ENCODE measurements at places on chromosomes 3 and 15.

- no peak for DNase-seq
These were observed 109.5 kb downstream of the CGGBP1 start for GRCh38 chr3:87949189-87949878.

- no peak for DNase-seq
These were observed 239.3 kb downstream of the ALCAM start for GRCh38 chr3:105606016-105606415.

- DNase-seq, result no peak
These were observed 20.8 kb upstream of the TNIK start for GRCh38 chr3:171481011-171481410.

DNA sequence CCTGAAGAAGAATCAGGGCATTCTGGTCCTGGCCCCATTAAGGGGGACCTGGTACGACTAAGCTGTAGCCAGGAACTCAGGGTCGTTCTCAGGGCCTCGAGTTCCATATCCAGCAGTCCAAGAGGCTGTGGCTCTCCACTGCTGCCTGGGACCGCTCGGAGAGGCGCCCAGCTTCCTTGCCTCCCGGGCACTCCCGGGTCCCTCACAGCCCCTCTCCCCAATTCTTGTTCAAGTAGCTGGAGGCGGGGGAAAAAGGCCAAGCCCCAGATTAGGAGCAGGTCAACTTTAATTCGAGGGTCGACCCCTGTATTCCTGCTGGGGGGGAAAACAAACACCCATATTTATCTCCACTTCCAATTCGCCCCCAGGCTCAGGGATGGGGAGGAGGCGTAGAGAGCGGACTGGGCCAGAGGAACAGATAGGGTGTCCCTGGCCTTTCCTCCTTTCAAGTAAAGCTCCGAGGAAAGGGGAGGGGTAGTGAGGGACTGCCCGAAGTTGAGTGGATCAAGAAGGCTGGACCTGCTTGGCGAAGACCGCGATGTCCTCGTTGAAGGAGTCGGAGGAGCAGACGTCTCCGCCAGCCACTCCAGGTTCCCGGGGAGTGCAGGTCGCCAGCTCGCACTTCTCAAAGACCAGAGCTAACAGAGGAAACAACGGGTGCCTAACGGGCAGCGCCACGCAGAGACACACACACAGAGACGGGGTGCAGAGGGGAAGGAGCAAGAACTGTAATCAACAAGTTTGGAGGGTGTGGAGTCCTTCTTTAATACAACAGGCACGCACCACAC is 4.4 kb downstream of the MEIS2 start:
- no peak for DNase-seq

- no peak for DNase-seq
These were observed 336.1 kb downstream of the FOXP1 start for GRCh38 chr3:71247221-71247957.

DNA sequence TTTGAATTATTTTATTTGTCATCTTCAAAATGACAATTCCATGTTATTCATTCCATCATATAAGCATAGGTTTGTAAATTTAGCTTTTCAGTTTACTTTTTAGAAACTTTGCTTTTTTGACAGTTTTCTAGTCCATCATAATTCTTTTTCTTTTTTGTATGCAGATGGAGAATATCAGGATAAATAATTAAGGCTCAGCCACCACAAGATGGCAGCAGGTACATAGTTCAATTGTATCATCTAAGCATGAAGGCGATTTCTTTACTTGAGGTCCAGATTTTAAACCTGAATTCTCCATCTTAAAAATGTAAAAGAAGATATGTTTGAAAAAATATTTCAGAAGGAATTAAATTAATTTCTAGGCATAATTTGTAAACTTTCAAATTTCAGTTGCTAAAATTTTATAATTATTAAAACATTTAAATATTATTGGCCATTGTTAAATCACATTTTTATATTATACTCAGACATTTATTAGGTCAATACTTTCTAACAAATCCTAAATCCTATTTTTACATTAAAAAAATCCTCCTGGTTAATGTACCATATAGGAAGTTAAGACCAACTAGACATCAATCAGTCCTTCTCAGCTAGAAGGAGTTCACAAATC is 15.1 kb downstream of the PLSCR5 start:
- DNase-seq, result no peak

DNA sequence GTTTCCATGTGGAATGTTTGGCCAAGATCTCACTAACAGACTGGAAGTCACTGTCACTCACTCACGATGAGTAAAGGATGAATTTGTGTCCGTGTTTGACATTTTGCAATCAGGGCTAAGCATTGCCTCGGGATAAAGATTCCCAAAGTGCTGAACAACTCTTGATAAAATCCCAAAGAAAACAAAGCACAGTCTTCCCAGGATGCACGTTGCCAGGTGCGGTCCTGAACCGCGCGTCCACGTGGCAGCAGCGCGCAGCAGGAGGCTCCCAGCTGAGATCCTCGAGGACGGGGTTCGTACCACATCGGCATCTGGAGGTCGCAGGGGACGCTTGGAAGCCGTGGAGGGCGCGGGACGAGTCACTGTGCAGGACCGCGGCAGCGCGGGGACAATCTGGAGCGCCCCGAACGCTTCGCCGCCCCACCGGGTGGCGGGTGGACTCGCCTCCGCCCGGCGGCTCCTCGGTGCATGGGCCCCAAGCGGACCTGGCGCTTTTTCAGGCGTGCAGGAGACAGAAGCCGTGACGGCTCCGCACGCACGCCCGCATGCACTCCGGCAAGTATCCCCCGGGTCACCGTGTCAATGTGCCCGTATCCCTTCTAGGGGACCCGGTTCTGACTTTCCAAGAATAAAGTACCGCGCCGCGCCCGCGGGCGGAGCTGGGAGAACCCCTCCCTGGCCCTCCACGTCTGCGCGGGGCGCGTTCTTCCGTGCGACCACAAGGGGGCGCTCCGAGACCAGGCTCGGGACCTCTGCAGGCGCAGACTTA is 17.7 kb downstream of the CPN2 start:
- DNase-seq, result peak; percentile 89

DNA sequence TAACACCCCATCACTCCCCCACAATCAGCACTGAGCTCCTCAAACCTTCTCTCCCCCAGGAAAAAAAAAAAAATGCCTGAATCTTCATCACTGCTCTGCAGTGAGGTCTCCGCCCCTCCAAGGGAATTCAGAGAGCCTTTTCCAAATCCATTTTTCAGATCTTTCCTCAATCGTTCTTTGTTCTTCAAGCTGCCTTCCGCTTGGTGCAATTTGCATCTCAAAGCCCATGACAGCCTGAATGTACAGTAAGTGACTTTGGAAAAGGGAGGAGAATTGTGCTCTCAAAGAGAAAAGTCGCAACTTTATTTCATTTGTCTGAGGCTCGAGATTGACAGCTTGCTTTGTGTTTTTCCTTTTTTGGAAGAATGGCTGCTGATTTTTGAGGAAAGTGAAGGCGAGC is 75.0 kb downstream of the CORO2B start:
- no peak for DNase-seq

- no peak for DNase-seq
These were observed 54.7 kb downstream of the CMTM6 start for GRCh38 chr3:32447865-32448400.

GRCh38 chr15:48647962-48648361 is 2.5 kb upstream of the FBN1 start:
- DNase-seq, result no peak

GRCh38 chr3:168273917-168274316 is 178.2 kb upstream of the GOLIM4 start:
- DNase-seq, result no peak

- DNase-seq, result no peak
These were observed 28.7 kb upstream of the CD47 start for GRCh38 chr3:108119398-108120104.

DNA sequence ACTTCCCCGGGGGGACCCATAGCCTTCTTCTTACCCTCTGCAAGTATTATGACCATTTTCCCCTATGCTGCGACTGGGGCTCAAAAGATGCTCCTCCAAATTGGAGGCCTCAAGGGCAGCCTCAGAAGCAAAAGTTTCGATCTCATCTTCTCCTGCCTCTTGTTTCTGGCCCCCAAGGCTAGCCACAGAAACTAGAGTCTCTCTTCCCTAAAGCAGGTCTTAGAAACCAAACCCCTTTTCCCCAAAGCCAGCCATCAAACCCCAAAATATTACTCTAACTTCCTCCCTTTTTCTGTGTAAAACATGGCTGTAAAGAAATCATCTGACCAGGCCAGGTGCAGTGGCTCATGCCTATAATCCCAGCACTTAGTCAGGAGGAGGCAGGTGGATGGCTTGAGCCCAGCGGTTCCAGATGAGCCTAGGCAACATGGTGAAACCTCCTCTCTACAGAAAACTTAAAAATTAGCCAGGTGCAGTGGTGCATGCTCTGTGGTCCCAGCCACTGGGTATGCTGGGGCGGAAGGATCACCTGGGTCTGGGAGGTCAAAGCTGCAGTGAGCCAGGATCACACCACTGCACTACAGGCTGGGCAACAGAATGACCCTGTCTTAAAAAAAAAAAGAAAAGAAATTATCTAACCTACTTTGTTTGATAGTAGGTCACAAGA is 36.7 kb upstream of the MFGE8 start:
- DNase-seq, result no peak

- no peak for DNase-seq
These were observed 22.7 kb downstream of the XXYLT1 start for GRCh38 chr3:195248281-195248680.

- DNase-seq, result no peak
These were observed 19.9 kb upstream of the TNFAIP8L3 start for GRCh38 chr15:51114437-51115119.

DNA sequence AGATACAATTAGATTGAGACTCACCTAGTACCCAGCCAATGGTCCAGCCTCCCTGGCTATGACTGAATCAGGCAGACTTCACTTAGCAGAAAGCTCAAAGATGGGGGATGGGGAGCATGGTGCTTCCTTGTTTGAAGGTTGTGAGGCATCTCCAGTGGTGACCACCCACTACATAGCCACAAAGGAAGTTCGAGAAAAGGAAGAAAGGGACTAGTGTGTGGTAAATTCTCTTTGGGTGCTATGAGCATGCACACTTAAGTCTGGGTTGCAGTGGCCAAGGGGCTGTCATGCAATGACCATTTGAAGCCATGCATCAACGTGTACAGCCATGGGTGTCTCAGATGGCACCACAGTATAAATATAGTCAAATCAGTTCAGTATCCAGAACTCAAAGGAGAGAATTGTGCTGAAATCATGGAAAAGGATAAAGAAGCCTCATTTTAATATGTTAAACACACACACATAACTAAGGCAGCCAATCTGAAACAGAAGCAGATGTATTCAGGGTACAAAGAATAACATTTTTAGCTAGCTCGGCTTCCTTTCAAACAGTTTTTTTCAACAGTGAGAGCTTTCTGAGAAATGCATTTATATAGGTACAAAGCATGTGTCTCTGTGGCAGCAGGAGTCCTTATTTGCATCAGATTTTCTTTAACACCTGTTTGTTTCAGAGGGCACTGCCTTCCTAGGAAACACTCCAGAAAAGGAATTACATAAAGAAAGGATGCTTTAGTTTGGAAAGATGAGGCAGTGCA is 275.5 kb downstream of the GAP43 start:
- no peak for DNase-seq

- DNase-seq, result no peak
These were observed 705 bp downstream of the NIPA2 start for GRCh38 chr15:22839046-22839695.

GRCh38 chr15:31300981-31301672 is 25.5 kb upstream of the KLF13 start:
- peak; percentile 57 for DNase-seq

GRCh38 chr15:100918034-100918689 is 995 bp upstream of the LRRK1 start:
- DNase-seq, result peak; percentile 79

DNA sequence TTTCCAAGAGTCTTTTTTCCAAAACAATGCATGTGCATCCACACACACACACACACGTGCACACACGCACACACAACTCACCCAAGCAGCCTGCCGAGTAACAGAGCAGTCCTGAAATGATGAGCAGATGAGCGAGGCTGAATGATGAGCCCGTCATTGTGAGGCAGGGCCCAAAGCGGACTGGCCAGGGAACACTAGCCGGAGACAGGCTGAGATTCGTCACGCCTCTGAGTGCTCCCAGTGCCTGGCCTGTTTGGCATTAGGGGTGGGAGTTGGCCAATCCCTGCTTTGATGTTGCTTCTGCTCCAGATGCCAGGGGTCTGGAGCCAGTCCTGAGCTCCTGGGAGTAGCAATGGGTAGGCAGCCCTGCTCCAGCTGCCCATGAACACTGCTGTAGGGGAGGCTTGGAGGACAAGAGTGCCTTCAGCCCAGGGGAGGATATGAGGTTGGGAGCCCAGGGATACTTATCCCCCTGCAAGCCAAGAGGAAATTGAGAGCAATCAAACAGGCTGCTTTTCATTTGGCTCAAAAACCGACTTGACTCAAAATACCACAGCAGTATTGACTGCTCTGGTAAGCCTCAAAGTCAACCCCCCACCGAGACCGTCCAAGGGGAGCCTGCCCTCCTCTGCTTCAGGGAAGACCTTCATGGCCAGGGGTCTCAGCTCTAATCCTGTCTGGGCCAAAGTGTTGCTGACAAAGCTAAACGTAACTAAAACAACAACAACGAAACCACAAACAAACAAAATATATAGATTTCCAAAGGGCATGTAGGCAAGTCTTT is 22.9 kb downstream of the COLQ start:
- no peak for DNase-seq

DNA sequence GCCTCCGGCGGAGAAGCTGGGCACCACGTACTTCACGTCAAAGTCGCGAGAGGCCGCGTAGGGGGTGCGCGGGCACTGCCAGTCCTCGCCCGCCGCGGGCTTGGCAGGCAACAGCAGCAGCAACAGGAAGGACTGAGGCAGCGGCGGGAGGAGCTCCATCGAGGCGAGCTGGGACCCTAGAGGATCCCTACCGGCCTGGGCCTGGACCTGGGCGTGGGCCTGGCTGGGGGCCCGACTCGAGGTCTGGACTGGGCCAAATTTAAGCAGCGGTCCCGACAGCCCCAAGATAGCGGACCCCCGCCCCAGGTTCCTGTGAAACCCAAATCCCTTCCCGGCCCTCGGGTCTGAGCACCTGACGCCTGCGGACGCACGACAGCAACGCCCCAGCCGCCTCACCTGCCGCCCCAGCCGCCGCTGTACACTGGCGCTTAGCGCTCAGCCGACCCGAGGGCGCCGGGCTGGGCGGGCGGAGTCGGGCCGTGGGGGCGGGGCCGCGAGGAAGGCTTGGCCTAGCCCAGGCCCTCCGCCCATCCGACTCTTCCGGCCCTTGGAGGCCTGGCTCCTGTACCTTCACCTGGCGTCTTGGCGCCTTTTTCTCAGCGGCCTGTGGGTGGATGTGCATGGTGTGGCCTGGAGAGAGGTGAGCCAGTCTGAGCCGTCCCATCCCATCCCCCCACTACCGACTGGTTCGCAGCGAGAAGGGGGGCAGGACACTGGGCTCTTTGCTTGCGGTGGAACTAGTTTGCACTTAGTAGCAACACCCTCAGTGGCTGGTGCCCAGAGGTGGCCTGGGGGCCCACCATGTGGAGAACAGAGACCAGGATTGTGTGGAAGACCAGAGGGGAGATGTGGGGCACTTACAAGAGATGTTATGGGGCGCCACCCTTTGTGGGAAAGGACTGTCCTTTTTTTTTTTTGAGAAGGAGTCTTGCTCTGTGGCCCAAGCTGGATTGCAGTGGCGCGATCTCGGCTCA is at the start of gene MST1R:
MST1R (minus strand) TSS at position 423 of the 974 bp plus-strand sequence; CDS start at position 159, 264 bp downstream.
- peak; percentile 63 for DNase-seq
